ENCODE measurements at places on chromosomes 3 and 15.

GRCh38 chr3:101928890-101929289, 79.6 kb downstream of the NFKBIZ start:
- DNase-seq: no peak

- no peak for DNase-seq
Observed at GRCh38 chr3:190003681-190004123, 117.0 kb downstream of the P3H2 start.

DNA sequence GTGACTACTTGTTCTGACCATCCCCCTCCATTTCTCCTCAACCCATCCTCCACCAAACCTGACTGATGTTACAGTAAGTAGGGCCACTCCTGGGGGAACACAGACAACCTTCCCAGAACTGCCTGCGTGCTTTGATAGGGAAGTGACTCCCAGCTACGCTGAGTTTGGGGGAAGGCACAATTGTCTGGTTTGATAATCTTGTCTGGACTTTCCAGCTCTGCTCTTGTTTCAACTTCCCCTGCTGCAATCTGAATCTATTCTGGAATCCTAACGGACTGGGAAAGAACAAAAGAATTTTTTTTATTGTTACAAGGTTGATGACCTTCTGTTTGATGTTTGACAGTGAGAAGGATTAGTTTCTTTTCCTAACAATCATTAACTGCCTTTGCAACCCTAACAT, 895.6 kb downstream of the ROBO1 start:
- DNase-seq: no peak

- no peak for DNase-seq
Observed at GRCh38 chr3:97911459-97911858, 60.8 kb downstream of the RIOX2 start.

DNA sequence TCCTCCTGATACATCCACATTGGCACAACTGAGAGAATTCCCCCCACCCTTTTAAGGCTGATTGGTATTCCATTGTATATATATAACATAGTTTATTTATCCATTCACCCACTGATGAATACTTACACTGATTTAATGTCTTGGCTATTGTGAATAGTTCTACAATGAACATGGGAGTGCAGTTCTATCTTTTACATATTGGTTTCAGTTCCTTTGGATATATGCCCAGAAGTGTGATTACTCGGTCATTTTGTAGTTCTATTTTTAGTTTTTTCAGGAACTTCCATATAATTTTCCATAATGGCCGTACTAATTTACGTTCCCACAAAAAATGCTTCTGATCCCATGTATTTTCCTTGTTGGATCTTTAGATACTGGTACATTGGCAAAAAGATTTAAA, 135.3 kb downstream of the FMN1 start:
- DNase-seq: no peak

DNA sequence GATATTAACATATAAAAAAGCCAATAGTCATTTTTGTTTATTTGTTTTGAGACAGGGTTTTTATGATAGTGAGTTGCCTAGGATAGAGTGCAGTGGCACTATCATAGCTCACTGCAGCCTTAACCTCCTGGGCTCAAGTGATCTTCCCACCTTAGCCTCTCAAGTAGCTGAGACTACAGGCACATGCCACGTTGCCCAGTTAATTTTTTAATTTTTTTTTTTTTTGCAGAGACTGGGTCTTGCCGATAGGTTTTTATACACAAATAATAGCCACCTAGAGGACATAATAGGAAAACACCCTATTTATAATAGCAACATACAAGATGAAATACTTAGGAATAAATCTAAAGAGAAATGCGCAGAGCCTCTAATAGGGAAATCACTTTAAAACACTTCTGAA, 13.3 kb downstream of the EIF3J start:
- DNase-seq: no peak

DNA sequence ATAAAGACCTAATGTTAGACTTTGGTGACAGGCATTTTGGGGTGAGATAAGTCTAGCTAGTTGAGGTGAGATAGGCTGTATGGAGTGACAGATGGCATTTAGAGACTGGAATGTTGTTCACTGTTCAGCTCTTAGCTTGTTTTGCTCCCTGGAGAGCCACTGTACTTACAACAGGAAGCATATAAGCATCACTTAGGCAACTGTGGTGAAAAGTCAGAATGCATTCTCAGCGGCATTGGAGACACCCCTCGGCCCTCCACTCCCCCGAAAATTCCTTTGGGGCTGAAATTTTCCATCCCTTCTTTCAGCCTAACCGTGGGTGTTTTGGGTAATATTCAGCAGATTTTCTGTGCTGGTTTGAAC, 73.4 kb downstream of the SLCO3A1 start:
- no peak for DNase-seq

DNA sequence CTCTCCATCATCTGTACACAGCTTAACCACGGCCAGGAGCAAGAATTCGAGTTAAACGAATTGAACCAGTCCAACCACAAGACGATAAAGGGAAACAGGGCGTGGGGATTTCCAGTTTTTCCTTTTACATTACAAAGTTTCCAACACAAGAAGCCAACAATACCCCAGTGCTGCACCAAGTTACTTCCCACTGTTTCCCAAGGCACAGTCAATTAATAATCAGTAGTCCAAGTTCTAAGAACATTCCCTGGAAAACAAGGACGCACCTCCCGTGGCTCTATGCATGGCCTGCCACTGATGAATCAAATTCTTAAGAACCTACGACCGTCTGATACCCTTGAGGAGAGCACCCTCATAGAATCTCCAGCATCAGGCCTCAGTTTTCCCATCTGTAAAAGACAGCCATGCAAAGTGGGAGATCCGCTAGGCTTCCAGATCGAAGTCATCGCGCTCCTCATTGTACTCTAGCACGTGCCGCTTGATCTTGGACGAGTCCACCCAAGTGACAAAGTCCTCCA, 774 bp downstream of the IMP3 start:
- DNase-seq: no peak

DNA sequence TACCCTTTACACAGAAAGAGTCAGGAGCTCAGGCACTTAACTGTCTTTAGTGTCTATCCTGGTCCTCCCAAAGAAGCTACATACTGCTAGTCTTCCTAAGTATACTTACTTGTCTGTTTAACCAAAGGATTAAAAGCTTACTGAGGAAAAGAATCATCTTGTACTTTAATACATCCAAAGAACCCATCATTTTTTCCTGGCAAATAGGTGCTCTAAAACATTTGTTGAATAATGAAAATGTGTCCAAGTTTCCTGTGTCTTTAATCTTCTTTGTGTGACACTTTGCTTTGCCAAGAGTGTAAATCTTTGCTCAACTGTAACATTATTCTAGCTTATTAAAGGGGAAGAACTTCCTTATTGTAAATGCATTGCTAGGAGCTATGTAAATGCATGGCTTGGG, 519.2 kb downstream of the OTOL1 start:
- no peak for DNase-seq

DNA sequence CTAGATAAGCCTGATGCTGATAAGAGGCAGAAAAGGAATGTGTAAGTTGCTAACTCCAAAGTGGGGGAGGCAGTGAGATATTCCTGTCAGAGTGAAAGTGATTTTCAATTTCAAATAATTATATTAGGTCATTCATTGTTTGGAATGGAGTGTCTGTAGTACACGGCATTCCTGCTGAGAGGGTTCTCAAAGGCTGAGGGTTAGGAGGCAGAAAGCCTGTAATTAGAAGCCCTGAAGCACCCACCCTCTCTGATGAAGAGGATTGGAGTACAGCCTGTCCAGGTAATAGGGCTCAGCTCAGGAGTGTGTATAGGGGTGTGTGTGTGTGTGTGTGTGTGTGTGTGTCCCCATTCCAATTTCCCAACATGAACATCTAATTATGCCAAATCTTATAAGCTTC, 486.8 kb downstream of the MAGI1 start:
- DNase-seq: no peak

DNA sequence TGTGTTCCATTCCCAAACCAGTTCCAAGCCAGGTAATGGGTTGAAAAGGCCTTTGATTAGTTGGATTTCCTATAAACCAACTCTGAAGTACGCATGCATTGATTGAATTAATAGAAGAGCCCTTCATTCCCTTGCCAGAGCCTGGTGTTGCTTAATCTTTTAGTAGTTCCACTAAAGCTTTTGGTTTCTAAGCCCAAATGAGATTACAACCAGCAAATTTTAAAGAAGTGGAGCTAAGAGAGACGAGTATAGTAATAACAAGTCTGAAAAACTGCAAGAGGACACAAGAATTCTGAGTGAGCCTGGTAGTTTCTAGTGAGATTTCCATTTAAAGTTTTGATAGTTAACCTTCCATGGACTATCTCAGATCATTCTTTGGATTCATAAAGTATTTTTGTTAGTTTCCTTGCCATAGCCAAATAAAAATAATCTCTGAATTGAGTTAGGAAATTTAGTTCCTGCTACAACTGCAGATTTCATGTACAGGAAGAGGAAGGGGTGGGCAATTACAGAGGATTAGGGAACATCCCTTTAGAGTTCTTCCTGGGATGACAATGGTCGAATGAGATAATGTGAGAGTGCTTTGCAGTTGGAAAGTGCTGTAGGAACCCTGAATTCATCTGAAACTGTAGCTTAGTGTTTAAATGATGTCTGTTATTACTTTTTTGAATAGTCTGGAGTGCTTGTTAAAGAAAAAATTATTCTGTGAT, 136.8 kb downstream of the FNDC3B start:
- no peak for DNase-seq

All from left forelimb (tissue), 1 donor.